Germinal center (tissue), 1 donor: ENCODE measurements at places on chromosomes 7 and 10.

- DNase-seq, result no peak
These were observed 584.6 kb downstream of the CNTNAP2 start for GRCh38 chr7:146701166-146701565.

GRCh38 chr7:156519070-156519469, 121.5 kb upstream of the RNF32 start:
- no peak for DNase-seq

DNA sequence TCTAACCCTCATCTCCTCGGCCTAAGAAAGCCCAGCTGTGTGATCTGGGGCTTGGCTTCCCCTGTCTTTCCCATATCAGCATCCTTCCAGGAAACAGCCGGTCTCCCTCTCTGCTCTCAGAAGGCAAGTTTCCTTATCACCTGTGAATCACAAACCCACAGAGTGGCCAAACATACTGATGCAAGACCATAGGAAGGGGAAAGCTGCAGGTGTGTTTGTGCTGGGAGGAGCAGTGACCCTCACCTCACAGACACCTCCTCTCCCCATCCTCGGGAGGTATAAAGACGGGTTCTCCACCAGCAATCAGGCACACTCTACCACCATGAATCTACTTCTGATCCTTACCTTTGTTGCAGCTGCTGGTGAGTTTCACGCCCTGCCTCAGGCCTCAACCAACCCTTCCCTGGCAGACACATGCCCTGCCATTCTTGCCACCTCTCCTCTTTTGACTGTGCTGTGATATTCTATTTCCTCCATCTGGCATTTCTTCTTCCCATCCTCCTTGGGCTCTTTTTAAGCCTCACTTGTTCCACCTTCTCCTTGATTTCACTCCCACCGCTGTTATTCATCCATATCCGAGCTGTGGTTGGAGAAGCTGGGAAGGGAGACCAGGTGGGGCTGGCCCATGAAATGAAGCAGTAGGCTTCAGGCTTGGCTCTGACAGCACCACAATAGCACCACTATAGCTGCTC, at the start of gene PRSS2:
PRSS2 (plus strand) TSS at position 310 of the 692 bp plus-strand sequence; CDS start at position 323, 13 bp downstream.
- no peak for DNase-seq

DNA sequence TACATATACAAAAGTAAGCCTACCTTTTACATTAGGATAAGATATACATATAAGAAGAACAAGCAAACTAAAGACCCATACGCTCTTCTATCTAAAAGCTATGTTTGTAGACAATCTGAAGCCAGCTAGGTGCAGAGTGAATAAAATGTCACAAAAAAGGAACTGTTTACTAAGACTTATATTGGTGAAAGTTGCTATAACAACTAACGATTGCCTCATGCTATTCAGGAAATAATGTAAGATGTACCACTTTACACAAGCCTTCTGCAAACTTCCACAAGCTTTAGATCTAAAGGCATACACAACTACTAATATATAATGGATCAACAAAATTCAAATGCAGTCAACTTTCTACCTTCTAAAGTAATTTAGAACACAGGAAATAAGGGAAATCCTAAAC, 175.1 kb downstream of the SRPK2 start:
- DNase-seq, result no peak

GRCh38 chr7:157857578-157858075, 520.8 kb downstream of the DNAJB6 start:
- DNase-seq, result no peak

GRCh38 chr10:102648889-102649796, 4.9 kb downstream of the TRIM8 start:
- peak; percentile 48 for DNase-seq

- DNase-seq, result no peak
These were observed 411.0 kb upstream of the FOXK1 start for GRCh38 chr7:4270941-4271715.
